ENCODE measurements at places on chromosomes 1 and 21.

- no peak for DNase-seq
Observed at GRCh38 chr1:94120991-94121390, at the start of gene ABCA4. TSS of gene ABCA4 (minus strand) at chr1:94121148. CDS start at chr1:94121045, 103 bp downstream.

DNA sequence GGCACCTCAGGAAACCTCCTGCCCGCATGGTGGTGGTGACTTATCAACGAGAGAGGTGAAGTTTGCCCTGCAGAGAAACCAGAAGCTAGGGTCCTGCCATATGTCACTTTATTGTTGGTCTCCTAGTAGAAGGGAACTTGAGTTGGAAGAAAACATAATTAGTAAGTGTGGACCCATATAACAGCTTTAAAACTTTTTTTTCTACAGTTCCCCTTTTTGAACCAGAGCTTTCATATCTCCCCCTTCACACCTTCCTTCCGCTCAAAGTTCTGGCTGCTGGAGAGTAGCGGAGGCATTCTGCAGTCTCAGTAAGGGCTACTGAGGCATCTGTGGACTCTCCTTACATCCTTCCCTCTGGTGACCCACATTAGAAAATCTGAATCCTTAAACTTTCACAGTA lies 48.9 kb downstream of the PHC2 start:
- DNase-seq, result no peak

- no peak for DNase-seq
Observed at GRCh38 chr1:199279067-199279466, 640.2 kb downstream of the PTPRC start.

- DNase-seq, result no peak
Observed at GRCh38 chr1:230938924-230939368, 39.7 kb downstream of the TTC13 start.

GRCh38 chr1:14062669-14063068 lies 362.7 kb downstream of the PRDM2 start:
- no peak for DNase-seq

DNA sequence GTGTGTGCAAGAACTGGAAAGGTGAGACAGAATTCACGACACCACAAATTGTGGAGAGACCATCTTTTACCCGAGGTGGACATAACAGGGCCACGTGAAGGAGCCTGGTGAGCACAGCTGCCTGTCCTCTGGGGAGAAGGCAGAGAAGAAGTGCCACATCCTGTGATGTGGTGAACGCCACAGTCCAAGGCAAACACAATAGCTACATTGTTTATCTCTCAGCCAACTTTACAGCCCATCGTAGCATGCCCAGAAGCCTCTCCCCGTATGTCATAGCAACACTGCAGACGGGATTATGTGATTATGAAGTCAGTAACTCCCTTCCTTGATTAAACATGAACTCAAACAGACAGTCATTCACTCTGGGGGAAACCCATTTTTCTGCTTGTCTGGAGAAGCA lies 612.2 kb downstream of the SMYD3 start:
- DNase-seq, result no peak

DNA sequence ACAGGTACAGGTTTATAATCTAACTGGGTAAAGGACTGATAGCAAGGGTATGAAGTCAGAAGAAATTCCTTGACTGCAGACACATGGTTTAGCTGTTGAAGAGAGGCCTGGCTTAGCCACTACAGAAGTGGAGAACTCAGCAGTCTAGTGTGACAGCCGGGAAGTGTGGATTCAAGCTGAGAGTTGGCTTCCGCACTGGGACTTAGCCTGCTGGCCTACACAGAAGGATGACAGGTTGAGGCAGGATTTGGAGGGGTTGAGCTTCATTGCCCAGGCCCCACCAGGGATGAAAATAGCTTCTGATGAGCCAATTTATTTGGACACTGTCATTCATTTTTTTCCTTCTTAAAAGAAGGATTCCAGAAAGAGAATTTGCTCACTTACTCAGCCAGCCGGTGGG lies 284.4 kb downstream of the PCP4 start:
- DNase-seq, result no peak

DNA sequence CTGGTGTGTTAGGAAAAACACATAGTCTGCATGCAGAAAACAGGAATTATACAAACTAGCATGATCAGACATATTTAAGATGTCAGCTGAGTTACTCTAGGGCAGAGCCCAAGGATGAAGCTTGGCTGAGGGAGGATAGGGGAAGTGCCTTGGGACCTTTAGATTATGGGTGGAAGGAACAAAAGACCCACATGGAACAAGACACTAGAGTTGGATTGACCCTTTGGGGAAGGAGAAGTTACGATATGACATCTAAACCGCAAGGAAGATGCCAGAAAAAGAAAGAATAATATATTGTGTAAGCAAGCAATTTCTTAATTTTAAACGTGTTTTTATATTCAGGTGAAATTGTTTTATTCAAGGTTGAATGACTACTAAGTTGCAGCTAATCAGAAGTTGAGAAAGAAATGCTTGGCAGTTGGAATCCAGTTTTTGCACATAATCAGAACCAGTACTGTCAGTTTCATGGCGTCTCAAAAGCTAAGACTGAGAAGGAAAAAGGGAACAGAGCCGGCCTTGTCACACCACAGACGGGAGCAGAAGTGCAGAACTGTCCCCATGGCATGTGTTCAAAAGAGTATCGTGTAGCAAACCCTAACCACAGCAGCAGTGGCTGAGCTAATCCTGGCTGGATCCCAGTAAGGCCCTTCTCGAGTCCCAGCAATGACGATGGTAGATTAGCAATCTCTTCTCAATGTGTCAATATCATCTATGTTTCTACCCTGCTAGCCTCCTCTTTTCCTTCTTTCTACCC lies 31.2 kb upstream of the IFNAR2 start:
- DNase-seq, result no peak

GRCh38 chr1:234868296-234869147 lies 258.5 kb upstream of the IRF2BP2 start:
- DNase-seq, result no peak

DNA sequence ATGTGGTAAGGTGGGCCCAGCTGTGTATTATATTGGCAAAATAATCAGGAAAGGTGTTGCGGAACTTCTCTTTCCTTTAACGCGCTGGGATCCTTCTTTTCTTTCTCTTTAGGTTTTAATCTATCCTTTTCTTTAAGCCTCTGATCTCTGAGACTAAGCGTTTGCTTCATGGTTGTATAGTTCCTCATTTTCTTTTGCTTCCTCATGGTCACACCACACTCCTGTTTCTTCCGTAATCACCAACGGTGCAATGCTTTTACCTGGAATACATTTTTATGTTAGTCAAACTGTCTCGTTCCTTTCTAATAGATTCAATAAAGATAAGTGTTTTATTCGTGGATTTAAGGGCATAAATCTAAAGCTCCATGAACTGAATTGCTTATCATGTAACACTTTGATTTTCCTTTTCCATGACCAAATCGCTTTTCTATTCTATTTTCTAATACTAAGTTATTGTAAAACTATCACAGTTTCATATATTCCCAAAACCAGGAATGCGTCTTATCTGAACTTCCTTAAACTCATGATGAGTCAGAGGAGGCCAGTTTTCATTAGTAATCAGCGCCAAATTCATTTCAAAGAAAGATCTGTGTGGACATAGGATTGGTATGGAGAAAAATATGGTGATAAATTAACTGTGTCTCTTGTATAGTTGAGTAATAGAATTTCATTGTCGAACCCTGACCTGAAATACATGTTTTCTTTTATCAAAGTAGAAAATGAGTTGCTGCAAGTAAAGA lies 12.2 kb downstream of the SDCCAG8 start:
- DNase-seq, result no peak

- DNase-seq, result no peak
Observed at GRCh38 chr1:170377896-170378634, 153.9 kb upstream of the GORAB start.

GRCh38 chr1:59997479-59998115 lies 71.0 kb upstream of the CYP2J2 start:
- no peak for DNase-seq

DNA sequence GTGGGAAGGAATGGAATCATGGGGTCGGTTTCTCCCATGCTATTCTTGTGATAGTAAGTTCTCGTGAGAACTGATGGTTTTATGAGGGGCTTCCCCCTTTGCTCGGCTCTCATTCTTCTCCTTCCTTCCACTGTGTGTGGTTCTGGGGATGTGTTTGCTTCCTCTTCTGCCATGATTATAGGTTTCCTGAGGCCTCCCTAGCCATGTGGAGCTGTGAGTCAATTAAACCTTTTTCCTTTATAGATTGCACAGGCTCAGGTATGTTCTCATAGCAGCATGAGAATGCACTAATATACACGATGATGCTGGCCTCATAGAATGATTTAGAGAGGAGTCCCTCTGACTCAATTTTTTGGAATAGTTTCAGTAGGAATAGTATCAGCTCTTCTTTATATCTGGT lies 195.4 kb upstream of the IVNS1ABP start:
- no peak for DNase-seq

GRCh38 chr1:88609051-88609450 lies 75.0 kb upstream of the PKN2 start:
- DNase-seq, result no peak

- DNase-seq, result no peak
Observed at GRCh38 chr1:10924030-10924429, 88.4 kb upstream of the TARDBP start.

GRCh38 chr21:37522641-37523295 lies 156.2 kb downstream of the DYRK1A start:
- no peak for DNase-seq

GRCh38 chr1:72845381-72845780 lies 563.0 kb upstream of the NEGR1 start:
- no peak for DNase-seq

DNA sequence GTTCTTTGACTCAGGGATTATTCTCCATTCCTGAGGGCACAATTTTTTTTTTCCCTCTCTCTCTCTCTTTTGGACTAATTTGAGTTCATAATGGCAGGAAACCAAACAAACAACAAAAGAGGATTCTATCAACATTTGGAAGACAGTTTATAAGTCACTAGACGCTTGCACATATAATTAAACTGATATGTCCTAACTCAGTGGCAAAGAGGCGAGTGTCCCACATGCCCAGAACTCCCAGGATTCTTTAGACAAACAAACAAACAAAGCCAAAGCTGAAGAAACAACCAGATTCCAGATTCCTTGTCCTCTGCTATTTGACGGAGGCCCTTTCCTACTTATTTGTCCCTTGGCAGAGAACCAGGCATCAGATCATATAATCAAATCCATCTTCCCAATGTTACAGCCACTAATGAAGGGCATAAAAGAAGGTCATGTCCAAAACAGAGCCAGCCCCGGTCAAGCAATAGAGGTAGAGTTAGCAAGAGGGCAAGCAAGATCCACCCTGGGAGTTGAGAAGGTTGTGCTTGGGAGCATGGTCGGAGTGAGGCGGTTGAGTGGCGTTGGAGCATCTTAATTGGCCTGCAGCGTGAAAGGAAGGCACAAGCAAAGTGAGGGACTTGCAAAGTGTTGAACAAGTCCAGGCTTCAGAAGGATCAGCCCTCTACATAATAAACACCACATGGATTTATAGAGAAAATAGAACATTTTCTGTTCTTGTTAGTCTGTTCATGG lies 30.3 kb downstream of the ZNF362 start:
- no peak for DNase-seq

- DNase-seq, result no peak
Observed at GRCh38 chr21:29465546-29465945, 166.8 kb downstream of the BACH1 start.

DNA sequence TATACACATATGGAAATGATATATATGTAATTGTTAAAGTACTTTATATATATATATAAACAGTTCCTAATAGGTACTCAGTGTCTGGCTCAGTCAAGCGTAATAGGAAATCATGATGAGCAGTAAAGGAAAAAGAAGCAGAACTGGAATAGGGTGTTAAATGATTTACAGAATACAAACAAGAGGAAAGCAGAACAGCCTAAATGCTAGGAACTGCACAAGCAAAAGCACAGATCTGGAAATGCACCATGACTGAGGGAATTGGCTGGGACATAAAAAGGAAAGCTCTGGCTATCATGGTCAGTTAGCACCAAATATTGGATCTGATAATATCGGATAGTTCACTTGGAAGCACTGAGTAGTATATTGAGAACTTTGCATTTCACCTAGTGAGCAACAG lies 51.8 kb downstream of the SLC44A5 start:
- DNase-seq, result no peak

DNA sequence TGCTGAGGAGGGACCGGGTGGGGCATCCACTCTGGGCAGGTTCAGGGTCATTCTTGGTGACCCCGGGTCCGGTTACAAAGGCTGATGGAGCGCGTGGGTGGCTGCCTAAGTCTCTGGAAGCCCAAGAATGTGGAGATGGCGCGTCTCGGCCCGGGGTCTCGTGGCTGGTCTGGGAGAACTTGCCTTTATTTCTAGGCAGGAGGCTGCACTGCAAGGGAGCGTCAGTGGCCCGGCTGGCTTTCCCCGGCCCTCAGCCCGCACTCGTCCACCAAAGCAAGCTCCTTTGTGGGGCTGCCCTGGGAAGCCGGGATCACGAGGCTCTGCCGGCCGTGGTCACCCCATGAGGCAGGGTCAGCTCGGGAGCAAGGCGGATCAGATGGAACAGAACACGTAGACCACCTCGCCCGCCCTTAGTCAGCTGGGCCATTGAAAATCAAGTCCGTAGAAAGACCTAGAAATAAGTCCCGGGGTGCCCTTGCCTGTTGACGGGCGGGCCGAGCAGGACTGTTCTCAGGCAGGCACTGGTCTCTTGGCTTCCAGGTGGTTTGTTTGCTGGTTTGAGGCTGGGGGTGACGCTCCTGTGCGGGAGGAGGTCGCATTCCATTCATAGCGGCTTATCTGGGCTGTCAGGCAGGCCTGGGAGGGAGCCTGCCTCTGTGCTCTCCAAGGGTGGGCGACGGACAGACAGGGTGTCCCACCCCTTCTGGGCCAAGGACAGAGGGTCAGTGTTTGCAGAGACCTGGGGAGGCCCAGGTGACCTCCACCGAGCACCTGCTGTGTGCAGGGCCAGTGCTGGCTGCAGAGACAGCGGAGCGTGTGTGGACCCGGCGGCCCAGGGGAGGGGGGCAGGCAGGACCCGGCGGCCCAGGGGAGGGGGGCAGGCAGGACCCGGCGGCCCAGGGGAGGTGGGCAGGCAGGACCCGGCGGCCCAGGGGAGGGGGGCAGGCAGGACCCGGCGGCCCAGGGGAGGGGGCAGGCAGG lies 25.8 kb downstream of the COL18A1 start:
- DNase-seq, result no peak

- no peak for DNase-seq
Observed at GRCh38 chr1:67313934-67314671, 6.4 kb downstream of the IL12RB2 start.

DNA sequence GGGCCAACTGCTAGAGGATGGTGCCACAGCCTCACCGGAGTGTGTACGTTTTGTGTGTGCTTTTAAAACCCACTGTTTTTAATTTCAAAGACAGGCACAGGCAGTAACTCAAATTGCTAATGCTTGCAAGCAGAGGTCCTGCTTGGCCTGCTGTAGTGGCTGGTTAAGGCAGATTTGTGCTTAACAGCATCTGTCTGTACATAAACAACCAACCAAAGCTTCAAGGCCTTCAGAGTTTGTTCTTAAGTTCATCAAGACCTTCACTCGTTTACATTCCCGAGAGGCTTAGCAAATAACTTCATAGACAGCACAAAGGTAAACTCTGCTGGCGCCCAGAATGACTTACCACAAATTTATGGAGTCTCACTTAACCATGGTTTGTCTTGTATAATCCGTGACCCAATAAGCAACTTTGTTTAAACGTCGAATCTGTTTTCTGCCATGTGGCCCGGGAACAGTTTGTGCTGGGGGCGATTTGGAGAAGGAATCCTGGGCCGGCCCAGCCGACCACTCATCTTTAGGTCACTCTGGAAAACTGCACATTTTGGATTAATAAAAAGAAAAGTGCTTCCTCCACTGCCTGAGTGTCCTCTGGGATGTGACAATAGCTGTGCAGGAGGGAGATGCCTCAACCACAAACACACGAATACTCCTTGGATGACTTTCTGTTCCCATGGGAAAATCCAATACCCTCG lies 58.1 kb downstream of the CAPZB start:
- no peak for DNase-seq
